ENCODE measurements at places on chromosomes 1 and 21. TPM values are rescaled to one million over a fixed set of nuclear protein-coding genes. Genes with fewer than 3 reads are reported as not detected.

DNA sequence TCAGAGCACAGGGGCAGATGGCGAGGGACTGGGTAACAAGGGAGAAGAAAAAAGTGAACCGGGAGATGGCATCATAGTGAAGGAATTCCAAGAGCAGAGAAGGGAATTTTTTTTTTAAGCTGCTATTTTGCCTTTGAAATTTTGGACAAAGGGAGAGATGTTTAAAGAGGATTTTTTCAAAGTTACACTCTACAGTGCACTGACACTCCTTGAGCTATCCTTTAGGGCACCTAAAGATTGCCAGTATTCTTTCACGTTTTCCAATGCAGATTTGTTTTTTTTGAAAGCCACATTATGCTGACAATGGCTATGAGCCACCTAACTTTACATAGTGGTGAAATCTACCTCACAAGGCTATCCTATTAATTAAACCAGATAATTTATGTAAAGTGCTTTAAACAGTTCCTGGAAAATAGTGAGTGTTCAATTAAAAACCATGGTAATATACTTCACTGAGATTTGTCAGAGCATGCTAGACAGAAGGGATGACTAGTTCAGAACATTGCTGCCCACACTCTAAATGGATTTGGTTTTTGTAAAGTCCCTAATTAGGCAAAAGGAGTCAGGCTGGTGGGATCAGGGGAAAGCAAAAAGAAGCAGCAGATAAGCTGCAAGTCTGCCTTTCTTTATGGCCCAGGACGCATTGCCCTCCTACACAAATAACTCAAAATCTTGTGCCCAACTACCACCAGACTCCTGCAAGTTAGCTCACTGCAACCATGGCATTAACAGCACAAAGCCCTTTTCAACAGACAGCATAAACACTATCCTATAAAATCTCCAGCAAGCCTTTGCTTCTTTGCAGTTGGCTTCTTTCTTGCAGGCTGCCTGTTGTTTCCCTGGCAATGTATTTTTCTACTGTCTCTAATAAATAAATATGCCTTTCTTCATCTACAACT lies 53.9 kb downstream of the PRDX6 start:
- DNase-seq, result no peak
- H3K36me3 ChIP-seq, result no peaks in the 10 kb centered on the region
- H3K4me3 ChIP-seq, result no peak overlapping the region
- no peaks in the 10 kb centered on the region for H3K4me1 ChIP-seq

DNA sequence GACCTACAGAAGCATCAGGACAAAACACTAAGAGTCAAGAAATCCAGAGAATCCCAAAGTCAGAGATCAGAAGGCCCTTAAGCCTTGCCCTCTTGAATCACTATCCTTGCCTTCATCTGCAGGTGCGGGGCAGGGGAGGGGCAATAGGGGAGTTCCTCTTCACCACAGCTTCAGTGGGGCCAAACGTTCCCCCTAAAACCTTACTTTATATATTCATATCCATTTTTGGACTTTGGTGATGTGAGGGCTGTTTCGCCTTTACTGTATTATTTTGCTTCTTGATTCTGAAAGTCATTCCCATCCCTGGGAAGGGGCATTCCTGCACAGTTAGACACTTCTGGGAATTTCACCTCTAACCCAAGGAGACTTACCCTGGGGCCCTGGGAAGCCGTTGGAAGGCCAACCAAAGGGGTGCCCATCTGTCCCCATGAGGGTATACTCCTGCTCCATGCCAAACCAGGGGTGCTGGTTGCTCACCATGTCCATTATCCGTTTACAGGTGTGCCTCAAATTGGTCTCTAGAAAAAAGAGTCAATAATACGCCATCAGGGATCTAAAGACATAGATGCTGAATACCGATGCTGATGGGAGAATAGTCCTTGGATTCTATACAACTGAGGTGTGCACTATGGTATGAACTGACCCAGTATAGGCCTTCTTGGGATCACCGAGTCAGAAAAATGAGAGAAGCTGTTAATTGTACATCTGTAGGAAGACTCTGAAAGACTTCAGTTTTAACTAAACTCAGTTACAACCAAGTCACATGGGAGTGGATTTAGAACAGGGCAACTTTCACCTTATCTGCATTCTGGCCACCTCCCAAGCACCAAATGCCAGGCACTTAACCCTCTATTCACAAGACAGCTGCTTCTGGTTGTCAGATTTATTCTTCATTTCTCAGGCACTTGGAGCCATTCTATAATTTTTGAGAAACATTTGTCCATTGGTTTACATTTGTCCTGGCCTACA lies 5.4 kb downstream of the GLUL start:
- H3K4me1 ChIP-seq, result peaks cover 28% of the 10 kb centered on the region
- peak overlapping the region; percentile 83 for H3K4me3 ChIP-seq
- peaks cover 73% of the 10 kb centered on the region for H3K36me3 ChIP-seq
- DNase-seq, result no peak

DNA sequence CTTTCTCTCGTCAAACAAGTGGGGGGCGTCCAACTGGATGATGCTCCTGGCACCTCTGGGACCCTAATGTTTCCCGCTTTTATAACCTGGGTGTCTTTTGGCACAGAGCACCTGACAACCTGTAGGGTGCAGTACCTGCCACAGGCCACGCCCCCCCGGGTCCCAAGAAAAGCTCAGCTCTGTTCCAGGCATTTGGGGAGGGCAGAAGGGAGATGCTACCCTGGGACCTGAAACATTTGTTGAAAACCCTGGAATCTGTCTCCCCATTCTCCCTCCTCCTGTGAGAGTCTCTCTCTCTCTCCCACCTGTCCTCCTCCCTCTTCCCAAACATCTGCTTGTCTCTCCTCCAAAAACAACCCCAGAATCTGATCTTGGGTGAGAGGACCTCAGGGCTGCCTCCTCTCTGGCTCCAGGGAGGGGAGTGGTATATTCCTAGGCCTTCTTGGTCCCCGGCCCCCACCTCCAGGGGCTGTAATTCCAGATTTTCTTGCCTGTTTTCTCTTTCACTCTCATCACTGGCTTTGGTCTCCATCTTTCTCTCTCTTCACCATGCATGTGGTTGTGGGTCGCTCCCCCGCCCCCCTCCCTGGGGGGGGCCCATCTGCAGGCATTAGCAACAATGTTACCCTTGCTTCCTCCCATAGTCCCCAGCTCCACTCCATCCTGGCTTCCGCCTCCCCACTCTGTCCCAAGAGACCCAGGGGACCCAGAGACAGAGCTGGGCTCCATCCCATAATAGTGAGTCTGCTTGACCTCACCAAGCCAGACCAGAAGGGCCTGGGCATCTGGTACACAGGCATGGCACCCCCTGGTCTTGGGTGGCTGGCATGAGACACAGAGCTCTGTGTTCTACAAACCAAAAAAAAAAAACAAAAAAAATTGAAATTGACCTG lies 4.1 kb downstream of the AHDC1 start:
- peaks cover 3% of the 10 kb centered on the region for H3K36me3 ChIP-seq
- peaks cover 86% of the 10 kb centered on the region for H3K4me1 ChIP-seq
- no peaks in the 10 kb centered on the region for H3K27me3 ChIP-seq
- peak overlapping the region; percentile 65 for H3K27ac ChIP-seq
- H3K4me3 ChIP-seq, result peak overlapping the region; percentile 19
- no peak for DNase-seq

DNA sequence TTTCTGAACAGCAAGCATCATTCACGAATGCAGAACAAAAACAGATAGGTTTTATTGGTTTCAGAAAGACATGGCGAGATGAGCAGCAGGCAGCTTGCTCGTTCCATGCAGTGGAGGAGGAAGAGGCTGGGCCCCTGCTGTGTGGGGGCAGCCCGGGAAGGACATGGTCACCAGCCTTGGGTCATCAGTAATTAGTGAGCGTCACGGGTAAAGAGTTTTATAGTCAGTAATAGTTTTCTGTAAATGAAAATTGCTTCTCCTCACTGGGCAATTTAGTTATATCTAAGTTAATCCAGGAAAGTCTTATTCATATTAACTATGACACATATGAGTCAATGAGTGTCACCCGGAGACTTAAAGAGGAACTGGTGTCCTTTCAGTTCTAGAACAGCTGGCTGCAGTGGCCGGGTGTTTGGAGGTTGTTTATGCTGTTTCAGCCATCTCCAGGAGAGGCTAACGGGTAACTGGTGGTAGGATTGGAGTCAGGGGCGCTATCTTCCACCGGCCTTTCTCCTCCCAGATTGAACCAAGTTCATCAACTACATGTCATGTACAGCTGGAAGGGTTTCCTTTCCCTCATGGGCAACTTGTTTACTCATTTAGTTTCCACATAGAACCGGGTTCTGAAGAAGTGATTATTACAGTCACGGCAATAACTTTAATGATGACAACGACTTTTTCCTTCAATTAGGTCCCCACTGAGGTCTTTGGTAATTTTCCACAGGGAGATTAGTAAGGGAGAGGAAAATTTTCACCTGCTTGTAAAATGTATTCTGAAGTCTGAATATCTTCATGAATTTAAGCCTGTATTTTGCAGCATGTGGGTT lies 34.6 kb upstream of the SLC45A1 start:
- DNase-seq, result no peak
- no peak overlapping the region for H3K27ac ChIP-seq
- H3K4me3 ChIP-seq, result no peak overlapping the region
- no peaks in the 10 kb centered on the region for H3K36me3 ChIP-seq

DNA sequence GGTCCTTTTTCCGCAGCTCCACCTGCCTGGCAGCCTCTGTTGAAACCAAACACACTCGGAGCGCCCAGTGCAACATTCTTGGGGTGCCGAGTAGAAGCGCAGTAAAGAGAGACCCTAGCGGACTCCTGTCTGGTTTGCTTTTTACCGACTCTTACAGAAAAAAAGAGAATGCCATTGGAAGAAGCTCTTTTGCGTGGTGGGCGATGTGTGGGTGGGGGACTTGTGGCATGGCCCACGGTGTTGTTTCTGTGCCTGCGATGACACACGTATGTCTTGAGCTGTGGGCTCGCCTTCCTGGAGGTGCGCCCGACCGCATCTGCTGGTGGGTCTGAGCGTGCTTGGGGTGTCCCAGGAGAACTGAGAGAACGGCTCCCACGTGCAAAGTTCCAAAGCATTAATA lies 7.3 kb upstream of the BARHL2 start:
- no peaks in the 10 kb centered on the region for H3K36me3 ChIP-seq
- DNase-seq, result no peak
- peaks cover 51% of the 10 kb centered on the region for H3K4me1 ChIP-seq
- peaks cover 100% of the 10 kb centered on the region for H3K27me3 ChIP-seq
- H3K27ac ChIP-seq, result no peak overlapping the region

- H3K27ac ChIP-seq, result no peak overlapping the region
- H3K4me3 ChIP-seq, result no peak overlapping the region
- DNase-seq, result no peak
- H3K27me3 ChIP-seq, result no peaks in the 10 kb centered on the region
- H3K36me3 ChIP-seq, result no peaks in the 10 kb centered on the region
These were observed 11.3 kb downstream of the CDA start for GRCh38 chr1:20600156-20600555.

DNA sequence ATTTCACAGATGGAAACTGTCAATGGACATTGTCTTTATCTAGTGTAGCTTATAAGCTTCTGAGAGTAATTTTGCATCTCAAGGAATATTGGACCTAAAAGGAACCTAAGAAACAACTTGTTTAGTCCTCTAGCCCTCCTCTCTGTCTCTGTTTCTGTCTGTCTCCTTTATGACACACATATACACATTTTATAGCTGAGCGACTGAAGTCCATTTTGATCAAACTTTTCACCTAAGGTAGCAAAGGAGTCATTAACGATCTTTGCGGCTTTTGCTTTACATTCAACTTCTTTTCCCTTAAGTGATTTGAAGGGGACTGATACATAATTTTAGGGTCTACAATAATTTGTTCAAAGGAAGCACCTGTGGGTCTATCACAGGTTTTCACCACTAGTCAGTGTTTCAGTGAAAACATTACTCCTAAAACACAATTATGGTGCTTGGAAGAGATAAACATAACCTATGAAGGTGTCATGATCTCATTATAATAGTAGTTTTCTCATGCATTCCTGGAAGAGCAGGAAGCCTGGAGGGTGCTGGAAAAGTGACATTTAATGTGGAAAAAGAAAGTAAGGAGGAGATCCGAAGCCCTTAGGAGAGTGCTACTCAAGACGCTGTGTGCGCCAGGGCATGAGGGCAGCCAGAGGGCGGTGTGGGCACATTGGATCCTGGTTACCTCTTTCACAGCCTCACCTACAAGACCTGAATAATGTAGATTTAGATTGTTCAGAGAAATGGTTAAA lies 248.6 kb downstream of the DNM3 start:
- DNase-seq, result no peak
- no peaks in the 10 kb centered on the region for H3K27me3 ChIP-seq
- H3K4me1 ChIP-seq, result peaks cover 4% of the 10 kb centered on the region
- no peak overlapping the region for H3K4me3 ChIP-seq
- H3K27ac ChIP-seq, result no peak overlapping the region

DNA sequence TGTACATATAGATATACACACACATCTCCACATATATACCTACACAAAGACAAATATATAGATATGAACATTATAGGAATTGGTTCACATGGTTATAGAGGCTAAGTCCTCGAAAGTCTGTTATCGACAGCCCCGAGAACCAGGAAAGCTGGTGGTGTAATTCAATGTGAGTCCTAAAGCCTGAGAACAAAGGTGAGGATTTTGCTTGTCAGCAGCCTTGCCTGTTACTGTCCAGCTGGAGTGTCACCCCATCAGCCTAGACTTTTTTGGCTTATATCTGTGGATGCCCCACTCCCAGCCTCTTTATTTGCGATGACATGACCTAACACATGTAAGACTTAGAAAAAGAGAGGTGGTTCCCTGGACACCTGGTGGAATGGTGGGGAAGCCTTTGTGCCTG lies 97.0 kb downstream of the GIPC2 start:
- no peak for DNase-seq
- H3K4me1 ChIP-seq, result no peaks in the 10 kb centered on the region
- no peaks in the 10 kb centered on the region for H3K36me3 ChIP-seq
- no peaks in the 10 kb centered on the region for H3K27me3 ChIP-seq

DNA sequence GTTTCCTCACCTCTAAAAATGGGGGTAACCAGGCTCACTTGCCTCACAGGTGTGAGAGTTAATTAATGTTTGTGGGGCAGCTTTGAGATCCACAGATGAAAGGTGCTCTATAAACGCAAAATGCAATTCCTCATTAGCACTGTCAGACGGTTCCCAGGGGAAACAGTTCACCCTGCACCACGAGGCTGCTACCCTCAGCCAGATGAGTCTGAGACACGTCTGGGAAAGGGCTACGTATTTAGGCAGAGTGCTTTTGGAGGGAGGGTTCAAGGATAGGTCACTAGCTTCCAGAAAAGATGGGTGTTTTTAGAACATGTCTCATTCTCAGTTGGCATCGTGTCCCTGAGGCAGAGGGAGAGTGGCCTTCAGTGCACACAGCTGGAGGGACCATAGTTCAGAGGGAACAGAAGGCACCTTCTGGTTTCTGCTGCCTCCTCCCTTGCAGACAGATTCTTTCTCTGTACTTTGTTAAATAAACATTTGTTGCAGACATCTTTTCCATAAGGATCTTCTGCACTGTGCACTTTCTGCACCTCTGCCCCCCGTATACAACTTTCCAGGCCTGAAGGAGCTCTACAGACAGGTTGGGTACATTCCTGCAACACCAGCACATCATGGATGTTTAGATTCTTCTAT lies 139.9 kb downstream of the CLIC6 start:
- no peaks in the 10 kb centered on the region for H3K27me3 ChIP-seq
- peaks cover 2% of the 10 kb centered on the region for H3K36me3 ChIP-seq
- no peak for DNase-seq
- no peak overlapping the region for H3K4me3 ChIP-seq
- peaks cover 46% of the 10 kb centered on the region for H3K4me1 ChIP-seq

OR10Z1 gene
- total RNA-seq, result not detected

NCAM2 gene
- total RNA-seq, result 0.95 TPM

SMCP gene
- not detected for total RNA-seq

TAL1 gene
- total RNA-seq, result 1.4 TPM

S100A4 gene
- 132 TPM for total RNA-seq

CHRM3 gene
- 3.7 TPM for total RNA-seq
